Bronchial epithelial cell (primary cell): ENCODE measurements at places on chromosomes 4 and X. TPM values are rescaled to one million over a fixed set of nuclear protein-coding genes. Genes with fewer than 3 reads are reported as not detected.

SMR3A gene
- total RNA-seq, result not detected in 2 replicates

GRCh38 chr4:48472794-48473193 is 10.3 kb upstream of the SLC10A4 start:
- no peak for DNase-seq

DNA sequence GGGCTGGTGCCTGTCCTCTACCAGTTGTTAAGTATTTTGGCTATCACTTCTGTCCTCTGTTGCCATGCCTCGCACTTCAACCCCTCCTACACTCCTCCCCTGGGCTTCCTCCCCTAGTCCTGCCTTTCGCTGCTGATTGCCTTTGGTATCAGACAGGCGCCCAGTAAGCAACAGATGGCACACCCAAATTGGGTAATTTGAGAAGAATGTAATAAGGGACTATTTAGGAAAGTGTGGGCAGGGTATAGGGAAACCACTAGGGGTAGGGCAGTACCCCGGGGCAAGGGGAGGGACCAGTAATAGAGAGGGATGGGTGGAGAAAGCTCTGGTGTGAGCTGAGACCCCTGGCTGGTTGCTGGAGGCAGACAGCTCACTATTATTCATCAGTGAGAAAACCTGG is 172.7 kb upstream of the USP9X start:
- peak; percentile 55 for DNase-seq

GRCh38 chrX:120335289-120335688 is 24.0 kb upstream of the TMEM255A start:
- peak; percentile 17 for DNase-seq

DNA sequence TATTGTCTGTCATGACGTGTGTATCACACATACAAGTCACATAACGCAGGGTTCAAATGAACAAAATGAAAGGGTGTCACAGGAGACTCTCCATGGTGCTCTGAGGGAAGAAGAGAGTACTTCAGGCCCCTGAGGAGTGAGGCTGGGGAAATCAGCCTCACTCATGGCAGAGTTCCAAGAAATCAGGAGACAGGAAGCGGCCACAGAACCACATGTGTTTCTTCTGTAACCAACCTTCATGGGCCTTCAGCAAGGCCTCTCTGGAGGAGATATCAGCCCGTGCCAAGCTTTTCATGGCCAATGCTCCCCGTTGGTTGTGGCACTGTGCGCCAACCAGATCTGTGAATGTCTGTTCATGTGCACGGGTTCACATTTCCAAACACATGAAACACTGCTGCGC is 76.0 kb downstream of the NAT8L start:
- no peak for DNase-seq

PGM2 gene
- 59.2 and 61.3 TPM in 2 replicates for total RNA-seq

GRCh38 chrX:139581068-139581467 is 50.5 kb downstream of the F9 start:
- DNase-seq, result no peak

UGT2B10 gene
- total RNA-seq, result not detected in 2 replicates

DNA sequence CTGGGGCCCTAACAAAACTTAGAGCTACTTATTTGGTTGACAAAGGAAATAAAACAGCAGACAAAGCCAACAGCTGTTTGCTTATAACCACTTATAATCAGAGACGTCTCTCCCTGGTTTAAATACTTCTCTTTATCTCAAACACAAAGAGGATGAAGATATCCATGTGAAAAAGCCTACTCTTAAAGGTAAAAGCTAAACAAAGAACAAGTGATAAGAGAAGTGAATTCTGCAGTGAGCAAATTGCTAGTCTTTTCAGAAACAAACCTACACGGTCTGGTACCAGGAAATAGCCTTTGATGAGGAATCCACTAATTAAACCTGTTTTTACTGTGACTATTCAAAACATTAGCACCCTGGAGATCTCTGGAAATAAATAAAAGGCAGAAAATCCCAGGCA is 46.7 kb downstream of the GRIA3 start:
- no peak for DNase-seq

DNA sequence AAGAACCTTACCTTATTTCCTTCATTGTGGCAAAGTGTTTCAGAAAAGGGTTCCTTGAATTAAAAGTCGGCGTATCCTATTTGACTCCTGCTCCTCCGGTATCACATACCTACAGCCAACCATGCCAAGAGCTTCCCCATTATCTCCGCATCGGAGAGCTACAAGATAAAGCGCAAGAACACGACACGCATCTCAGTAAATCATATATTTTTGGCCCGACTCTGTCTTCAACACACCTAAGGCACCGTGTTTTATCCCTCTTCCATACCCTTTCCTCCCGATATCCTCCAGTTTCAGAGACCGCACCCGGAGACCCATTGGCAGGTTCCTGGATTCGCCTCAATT is 497 bp upstream of the THAP9 start:
- peak; percentile 54 for DNase-seq

DNA sequence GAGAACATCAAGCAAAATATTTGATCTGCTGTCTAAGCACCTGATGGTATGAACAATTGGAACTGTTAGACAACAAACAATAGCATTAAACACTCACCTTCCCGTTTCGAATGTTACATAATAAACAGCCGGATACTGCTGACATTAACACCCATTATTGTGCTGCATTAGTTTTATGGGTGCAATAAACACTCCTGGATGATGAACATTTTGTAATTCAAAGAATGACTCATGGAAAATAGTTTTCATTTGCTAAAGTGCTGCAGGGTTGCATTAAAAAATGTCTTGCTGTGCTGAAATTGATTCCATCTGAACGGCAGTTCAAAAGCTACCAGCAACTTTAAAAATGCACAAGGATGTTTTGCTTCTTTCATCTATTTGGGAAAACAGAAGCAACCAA is 100.8 kb upstream of the SORBS2 start:
- DNase-seq, result peak; percentile 81

DNA sequence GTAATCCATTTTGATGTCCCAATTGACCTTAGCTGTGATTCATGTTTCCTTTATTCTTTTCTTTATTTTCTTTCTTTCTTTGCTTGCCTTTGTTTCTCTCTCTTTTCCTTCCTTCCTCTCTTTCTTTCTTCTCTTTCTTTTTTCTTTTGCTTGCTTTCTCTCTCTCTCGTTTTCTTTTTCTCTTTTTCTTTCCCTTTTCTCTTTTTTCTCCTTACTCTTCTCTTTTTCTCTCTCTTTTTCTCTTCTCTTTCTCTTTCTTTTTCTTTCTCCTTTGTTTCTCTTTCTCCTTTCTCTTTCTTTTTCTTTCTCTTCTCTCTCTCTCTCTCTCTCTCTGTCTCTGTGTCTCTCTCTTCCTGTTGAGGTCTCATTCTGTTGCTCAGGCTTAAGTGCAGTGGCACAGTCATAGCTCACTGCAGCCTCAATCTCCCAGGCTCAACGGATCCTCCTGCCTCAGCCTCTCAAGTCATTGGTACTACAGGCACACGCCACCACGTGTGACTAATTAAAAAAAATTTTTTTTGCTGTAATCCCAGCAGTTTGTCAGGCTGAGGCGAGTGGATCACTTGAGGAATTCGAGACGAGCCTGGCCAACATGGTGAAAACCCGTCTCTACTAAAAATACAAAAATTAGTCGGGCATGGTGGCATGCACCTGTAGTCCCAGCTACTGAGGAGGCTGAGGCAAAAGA is 8.0 kb upstream of the DHRSX start:
- DNase-seq, result no peak

NSUN7 gene
- 0.79 and 1.8 TPM in 2 replicates for total RNA-seq

ADGRL3 gene
- total RNA-seq, result under 0.01 and 0.13 TPM in 2 replicates

MAOB gene
- total RNA-seq, result under 0.01 and 0.13 TPM in 2 replicates

DNA sequence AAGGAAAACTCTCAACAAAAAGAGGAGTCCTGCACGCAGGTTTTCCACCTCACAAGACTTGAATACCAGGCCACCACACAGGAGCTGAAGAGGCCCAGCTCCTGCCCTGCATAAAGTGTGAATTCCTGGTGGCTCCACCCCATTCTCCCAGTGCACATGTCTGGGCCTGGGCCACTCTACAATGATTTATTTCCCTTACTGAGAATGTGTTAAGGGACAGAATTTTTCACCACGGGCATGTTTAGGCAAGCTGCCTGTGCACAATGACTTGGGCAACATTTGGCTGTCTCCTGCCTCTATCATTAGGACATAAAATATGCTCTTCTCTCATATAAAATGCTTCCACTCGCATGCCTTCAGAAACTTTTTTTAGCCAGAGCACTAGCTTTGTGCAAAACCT is 197.1 kb downstream of the SLC7A11 start:
- peak; percentile 85 for DNase-seq

DNA sequence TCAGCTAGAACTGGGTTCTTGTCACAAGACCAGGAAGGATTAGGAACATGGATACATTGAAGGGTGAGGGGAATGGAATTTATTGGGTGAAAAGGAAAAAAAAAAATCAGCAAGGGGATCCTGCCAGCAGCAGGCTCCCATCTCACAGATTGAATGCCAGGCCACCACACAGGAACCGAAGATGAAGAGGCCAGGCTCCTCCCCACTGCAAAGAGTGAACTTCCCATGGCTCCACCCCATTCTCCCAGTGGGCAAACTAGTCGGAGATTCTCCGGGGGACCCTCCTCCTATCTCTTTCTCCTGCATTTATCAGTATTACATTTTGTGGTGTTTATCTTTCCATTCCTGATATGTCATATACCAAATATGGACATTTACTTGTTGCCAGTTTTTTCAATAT is 46.0 kb upstream of the MAGED1 start:
- no peak for DNase-seq

GRCh38 chr4:176277162-176277904 is 8.3 kb upstream of the ASB5 start:
- peak; percentile 47 for DNase-seq

- DNase-seq, result peak; percentile 33
These were observed 32.7 kb upstream of the MAGED1 start for GRCh38 chrX:51860679-51861078.

CSN1S1 gene
- total RNA-seq, result not detected in 2 replicates

GRCh38 chrX:104113222-104113965 is 1.1 kb downstream of the ZCCHC18 start:
- peak; percentile 38 for DNase-seq

DNA sequence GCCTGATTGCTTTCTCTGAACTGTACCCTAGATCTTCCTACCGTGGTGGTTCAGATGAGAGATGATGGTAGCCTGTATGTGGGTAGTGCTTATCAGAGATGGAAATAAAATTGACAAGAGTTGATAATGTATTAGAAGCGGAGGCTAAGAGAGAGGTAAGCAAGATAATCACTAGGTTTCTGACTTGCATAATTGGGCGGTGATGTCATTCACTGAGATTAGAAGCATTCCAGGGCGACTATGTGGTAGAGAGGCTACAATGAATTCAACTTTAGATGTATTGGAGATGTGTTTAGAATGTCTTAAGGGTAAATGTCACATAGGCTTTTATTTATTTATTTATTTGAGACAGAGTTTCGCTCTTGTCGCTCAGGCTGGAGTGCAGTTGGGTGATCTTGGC is 415 bp upstream of the TENM3 start:
- no peak for DNase-seq

DNA sequence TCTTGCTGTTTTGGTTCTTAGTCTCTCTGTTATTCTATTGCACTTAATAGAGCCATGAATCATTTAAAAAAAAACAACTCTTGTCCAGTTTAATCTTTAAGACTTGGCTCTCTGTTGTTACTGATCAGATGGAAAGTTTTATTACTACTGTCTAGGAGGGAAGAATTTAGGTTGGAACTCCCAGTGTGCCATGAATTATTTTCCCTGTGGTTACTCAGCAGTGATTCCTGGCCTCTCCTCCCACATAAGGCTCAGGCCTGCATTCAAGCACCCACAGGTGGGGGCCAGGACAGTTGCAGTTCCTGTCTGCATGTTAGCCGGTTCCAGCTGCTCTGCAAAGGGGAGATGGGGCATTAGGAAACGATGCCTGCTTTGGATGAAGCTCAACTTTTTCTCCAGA is 29.8 kb upstream of the ESX1 start:
- no peak for DNase-seq

DNA sequence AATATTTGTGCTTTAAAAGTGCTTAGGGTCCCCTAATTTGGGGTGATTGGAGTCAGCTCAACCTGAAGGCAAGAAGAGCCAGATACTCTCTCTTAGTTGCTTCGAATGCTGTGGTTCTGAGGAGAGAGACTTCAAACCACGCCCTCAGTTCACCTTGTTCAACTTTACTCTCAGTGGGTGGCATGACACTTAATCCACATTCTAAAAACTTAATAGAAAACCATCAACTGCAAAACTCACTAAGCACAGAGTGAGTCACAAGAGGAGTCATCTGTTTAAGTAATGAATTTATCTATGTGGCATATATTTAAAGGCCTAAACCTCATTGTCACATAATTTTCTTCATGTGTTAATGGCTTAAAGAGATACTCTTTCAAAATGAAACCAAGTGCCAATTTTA is 99.5 kb upstream of the SLC4A4 start:
- peak; percentile 74 for DNase-seq

MFAP3L gene
- total RNA-seq, result 1.6 and 5.5 TPM in 2 replicates

OPRPN gene
- not detected in 2 replicates for total RNA-seq

DNA sequence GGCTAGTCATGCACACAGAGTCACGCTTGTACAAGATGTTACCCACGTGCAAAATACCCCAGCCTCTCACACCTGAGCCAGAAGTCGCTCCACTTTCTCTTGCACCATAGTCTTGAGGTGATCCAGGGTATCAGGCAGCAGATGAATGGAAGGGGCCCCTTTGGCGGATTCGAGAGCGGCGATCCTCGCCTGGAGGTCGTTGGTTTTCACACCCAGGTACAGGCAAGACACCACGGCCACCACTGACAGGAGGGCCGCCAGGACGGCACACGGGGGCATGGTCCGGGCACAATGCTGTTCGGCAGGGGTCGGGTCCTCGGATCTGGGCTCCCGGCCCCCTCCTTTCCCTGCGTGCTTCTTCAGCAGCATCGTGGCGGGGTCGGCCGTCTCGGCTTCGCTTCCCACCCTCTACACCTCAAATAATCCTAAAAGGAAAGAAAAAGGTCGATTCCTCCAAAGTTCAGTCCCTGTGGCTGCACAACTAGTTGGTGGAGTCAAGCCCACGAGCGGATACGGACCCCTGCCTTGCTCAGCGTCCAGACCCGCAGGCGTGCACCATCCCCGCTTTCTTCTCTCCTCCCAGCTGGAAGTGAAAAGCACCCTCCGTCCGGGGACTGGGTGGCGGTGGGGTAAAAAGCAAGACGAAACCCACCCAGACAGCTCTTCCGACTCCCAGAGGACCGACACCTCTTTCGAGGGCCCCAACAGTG is 652 bp downstream of the COL25A1 start:
- DNase-seq, result no peak

DNA sequence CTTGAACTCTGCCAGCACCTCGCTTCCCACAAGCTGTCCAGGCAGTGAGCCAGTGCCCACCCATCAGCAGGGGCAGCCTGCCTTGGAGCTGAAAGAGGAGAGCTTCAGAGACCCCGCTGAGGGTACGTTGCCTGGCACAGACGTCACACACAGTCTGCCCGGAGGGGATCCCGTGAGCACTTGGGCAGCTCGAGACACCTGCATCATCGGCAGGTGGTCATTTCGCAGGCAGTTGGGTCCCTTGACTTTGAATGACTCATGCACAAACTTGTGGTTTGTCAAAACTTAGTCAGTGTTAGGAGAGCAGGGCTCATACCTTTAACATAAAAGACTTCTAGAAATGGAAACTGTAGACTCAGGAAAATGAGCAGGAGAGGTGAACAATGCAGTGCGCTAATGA is 9.9 kb downstream of the TACC3 start:
- peak; percentile 86 for DNase-seq

CT45A1 gene
- not detected in 2 replicates for total RNA-seq
